ENCODE measurements at places on chromosomes 5 and 9.

GRCh38 chr5:31657315-31657979 lies 18.5 kb downstream of the PDZD2 start:
- no peak for DNase-seq

GRCh38 chr5:142287096-142287972 lies 37.5 kb downstream of the SPRY4 start:
- no peak for DNase-seq

- peak; percentile 23 for DNase-seq
Observed at GRCh38 chr5:170503990-170504596, at the start of gene KCNIP1. KCNIP1 (plus strand) TSS chr5:170504020.

DNA sequence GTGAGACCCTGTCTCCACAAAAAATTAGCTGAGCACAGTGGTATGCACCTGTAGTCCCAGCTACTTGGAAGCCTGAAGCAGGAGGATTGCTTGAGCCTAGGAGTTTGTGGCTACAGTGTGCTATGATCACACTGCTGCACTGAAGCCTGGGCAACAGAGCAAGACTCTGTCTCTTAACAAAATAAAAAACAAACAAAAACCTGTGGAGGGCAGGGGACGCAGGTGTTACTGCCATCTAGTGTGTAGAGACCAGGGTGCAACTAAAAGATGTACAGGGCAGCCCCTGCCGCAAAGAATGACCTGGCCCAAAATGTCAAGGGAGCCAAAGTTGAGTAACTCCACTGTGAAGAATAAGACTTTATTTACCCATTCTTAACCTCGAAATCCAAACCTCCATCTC lies 27.1 kb downstream of the ASPN start:
- peak; percentile 30 for DNase-seq

- DNase-seq, result no peak
Observed at GRCh38 chr5:138929571-138929955, 54.4 kb upstream of the LRRTM2 start.

DNA sequence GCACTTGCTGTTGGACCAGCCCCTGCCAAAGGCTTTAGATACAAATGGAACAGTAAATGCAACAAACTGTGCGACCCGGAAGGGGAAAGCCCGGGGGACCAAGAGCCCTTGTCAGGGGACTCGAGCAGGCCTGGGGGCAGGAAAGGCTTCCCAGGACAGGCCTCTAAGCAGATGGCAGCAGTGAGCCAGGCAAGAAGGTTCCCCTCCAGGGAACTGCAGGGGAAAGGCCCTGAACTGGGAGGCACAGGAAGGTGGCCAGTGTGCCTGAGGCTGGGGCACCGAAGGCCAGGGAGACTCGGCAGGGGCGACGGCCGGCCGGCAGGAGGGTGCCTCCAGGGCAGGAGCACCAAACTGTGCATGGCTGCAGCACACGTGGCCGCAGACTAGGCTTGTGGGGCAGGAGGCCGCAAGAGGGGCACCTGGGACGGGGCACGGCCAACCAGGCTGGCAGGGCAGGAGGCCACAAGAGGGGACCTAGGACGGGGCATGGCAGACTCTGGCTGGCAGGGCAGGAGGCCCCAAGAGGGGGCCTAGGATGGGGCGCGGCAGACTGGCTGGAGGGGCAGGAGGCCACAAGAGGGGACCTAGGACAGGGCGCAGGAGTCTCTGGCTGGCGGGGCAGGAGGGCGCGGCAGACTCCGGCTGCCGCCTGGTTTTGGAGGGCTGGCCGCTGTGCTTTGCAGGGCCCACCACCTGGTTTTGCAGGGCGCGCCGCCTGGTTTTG lies 10.0 kb downstream of the VAV2 start:
- no peak for DNase-seq

- DNase-seq, result no peak
Observed at GRCh38 chr5:85931220-85931619, 686.5 kb upstream of the COX7C start.

GRCh38 chr9:133048595-133048994 lies 13.2 kb upstream of the CEL start:
- peak; percentile 82 for DNase-seq

All from hematopoietic multipotent progenitor cell treated with erythropoietin and hydrocortisone succinate and interleukin-3 and kit ligand, for 4 days (in vitro differentiated cells).